EH (cell line): ENCODE measurements at places on chromosomes 13 and 19.

DNA sequence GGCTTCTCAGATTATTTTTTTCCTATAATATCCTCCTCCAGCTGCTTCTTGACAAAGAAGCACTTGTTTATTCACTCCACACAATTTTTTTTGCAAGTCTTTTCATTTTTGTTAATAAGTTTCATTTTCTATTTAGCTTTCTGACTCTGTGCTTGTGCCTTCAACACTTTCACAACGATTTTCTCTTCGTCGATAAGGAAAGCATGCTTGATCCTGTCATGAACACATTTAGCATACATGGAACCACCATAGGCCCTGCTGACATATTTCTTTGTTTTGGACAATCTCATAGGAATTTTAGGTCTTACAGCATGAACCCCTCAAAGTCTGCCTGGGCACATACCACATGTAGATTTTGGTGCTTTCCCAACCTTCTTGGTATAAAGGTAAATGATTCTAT lies 346.0 kb downstream of the KCNRG start:
- DNase-seq = no peak

DNA sequence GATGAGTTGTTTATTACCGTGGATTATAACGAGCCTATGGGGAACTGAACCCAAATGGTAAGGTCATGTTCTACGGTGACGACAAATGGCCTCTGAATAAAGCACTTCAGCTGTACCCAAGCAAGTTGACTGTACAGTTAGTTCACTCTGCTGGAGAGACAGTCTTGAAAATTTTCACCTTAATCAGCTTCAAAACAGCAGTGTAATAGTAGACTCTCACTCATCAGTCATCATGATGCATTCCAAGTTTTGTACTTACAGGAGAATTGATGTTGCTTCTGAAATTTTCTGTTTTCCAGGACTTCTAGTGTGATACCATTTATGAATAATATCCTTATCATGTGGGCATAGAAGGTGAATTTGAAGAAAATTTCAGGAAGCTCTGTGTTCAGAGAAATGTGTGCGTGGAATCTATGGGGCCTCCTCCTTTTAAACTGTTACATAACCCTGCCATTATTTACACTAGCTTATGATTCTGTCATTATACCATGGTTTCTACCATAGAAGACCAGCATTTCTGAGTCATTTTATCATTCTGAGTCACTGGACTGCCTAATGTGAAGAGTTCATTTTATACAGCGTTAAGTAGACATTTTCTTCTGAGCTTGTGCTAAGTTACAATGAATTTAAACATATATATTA lies 96.9 kb downstream of the WDFY2 start:
- DNase-seq = peak; percentile 86

GRCh38 chr19:49812452-49812996 lies 568 bp downstream of the FUZ start:
- no peak for DNase-seq

- no peak for DNase-seq
These were observed 176.8 kb upstream of the ZNF507 start for GRCh38 chr19:32168606-32169005.

GRCh38 chr19:36051637-36052036 lies 2.4 kb downstream of the THAP8 start:
- DNase-seq = no peak

- no peak for DNase-seq
These were observed 3.3 kb downstream of the NEK5 start for GRCh38 chr13:52125547-52125946.

- peak; percentile 22 for DNase-seq
These were observed 1.7 kb downstream of the KLK4 start for GRCh38 chr19:50909240-50910070.

DNA sequence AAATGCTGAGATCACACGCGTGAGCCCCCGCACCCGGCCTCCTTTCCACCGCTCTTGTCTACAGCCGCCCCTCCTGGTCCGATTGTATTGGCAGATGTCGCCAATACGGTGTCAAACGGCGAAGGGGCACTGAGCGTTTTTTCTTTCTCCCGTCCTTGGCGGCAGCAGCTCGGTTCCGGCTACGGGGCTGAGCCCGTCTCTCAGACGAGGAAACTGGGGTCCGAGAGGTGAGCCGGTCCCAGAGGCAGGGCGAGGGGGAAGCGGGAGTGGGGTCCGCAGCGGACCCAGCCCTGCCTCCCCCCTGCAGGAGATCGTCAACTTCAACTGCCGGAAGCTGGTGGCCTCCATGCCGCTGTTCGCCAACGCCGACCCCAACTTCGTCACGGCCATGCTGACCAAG lies 20.4 kb downstream of the POLRMT start:
- DNase-seq = no peak

DNA sequence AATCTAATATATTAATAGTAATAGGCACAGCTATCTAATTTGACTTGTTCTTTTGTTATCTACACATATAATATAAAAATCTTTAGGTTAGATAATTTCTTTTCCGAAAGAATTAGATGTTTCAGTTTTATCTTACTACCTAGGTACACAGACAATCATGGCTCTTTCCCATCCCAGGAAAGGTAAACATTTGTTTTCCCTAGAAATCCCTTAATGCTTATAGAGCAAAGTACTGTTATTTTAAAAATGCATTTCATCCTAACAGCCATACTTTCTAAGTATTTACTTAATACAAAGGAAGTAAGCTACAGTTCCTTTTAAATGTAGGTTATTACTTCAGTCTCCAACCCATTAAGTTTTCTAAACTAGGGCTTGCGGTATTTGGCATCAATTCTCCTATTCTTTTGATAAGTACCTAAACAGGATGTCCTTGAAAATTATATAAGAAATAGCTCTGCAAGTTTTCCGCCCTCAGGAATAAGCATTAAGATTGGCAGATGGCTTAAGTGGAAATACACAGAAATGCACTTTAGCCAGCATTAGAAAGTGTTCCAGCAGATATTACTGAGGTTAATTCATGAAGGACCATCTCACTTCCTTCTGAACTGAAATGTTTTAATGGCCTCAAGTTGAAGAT lies 616.2 kb upstream of the SPRY2 start:
- DNase-seq = no peak

DNA sequence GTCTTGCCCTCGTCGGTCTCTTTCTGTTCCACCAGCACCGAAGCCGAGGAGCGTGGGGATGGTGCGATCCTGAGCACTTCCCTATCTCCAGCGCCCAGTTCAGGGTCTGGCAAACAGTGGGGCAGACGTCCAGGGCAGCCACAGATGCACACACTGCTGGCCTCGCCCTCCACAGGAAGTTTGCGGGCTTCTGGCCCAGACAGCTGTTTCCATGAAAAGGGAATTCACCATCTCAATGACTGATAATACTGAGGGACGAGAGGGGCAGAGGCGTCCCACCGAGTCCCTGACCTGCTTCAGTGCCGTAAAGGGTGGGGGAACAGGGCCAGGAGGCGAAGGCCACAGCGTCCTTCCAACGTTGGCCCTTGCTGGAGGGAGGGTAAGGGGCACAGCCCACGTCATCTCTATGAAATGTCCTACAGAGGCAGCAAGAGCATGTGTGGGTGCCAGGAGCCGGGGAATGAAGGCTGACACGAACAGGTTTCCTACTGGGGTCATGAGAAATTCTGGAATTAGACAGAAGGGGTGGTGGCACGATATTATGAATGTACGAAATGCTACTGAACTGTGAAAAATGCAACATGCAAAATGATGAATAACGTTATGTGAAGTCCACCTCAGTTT lies 19.5 kb downstream of the SHC2 start:
- no peak for DNase-seq

DNA sequence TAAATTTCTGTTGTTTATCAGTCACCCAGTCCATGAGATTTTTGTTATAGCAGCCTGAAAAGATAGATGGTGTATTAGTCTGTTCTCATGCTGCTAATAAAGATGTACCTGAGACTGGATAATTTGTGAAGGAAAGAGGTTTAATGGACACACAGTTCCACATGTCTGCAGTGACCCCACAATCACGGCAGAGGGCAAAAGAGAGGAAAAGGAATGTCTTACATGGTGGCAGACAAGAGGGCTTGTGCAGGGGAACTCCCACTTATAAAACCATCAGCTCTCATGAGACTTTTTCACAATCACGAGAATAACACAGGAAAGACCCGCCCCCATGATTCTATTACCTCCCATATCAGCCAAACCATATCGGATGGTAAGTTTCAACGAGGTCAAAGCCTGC lies 309.2 kb downstream of the LIG4 start:
- DNase-seq = no peak

DNA sequence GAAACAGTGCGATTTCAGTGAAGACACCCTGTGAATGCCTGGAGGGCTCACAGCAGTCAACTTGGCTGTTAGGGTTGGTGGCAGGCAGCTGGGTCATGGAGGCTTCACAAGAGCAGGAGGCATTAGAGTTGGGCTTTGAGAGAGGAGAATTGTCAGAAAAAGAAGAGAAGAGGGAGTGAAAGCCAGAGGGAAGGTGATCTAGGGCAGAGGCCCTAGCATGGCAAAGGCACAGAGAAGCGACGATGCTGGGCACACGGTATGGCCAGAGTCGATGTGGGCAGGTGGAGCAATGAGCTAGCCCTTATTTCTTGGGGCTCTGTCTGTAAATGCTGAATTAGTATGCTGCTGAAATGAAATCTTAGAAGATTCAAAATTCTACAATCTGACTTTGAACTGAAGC lies 52.6 kb upstream of the OLFM4 start:
- DNase-seq = no peak
